ENCODE measurements at places on chromosomes 3 and 15.

DNA sequence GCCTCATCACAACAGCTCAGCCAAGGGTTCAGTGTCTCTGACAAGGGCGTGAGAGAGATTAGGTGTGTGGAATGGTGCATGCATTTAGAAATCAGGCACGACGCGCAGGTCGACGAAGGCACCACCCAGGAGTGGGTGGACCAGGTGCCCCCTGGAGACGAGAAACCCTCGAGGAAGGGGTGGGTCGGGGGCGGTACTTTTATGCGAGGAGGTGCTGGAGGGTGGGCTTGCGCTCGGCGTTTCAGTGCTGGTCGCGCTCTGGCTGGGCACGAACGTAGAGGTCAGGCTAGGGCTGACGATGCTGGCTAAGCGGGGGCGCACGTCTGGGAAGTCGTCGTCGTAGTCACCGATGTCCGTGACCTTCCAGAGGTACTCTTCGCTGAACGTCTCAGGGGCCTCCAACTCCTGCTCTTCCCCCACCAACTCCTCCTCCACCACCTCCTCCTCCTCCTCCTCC lies 393 bp downstream of the ERICH6 start:
- peak overlapping the region; percentile 51 for H3K4me3 ChIP-seq
- no peaks in the 10 kb centered on the region for H3K36me3 ChIP-seq
- peak; percentile 18 for DNase-seq

- H3K27me3 ChIP-seq, result no peaks in the 10 kb centered on the region
- H3K4me3 ChIP-seq, result no peak overlapping the region
- no peaks in the 10 kb centered on the region for H3K4me1 ChIP-seq
- H3K36me3 ChIP-seq, result peaks cover 16% of the 10 kb centered on the region
- no peak for DNase-seq
These were observed 27.4 kb downstream of the TASOR start for GRCh38 chr3:56655709-56656108.

DNA sequence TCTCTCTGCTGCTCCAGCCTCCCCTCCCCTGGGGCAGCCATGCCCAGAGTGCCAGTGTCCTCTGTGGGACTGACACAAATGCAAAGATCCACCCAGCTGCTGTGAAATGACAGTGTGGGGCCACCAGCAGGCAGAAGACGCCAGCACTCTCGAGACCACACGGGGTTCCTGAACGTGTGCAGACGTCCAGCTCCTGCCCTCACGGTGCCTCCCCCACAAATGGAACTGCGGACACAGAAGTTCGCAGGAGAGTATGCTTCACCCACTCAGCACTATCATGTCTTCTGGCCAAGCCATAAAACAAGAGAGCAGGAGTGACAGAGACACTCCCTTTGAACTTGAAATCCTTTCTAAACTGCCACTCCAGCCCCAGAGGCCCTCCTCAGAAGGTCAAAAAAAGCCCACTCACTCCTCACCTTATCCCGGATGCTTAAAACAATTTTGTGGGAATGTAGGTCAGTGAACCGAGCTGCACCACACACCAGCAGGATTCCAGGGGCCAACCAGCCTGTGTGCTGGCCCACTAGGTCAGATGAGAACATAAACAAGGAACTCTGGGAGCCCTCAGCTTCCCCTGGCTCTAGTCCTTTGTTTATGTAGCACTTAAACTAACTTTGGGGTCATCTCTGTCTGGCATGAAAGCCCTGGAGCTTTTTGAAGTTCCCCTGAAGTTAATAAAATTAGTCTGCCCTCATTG lies 112.6 kb downstream of the DNAJB8 start:
- no peak for DNase-seq
- H3K27me3 ChIP-seq, result no peaks in the 10 kb centered on the region

DNA sequence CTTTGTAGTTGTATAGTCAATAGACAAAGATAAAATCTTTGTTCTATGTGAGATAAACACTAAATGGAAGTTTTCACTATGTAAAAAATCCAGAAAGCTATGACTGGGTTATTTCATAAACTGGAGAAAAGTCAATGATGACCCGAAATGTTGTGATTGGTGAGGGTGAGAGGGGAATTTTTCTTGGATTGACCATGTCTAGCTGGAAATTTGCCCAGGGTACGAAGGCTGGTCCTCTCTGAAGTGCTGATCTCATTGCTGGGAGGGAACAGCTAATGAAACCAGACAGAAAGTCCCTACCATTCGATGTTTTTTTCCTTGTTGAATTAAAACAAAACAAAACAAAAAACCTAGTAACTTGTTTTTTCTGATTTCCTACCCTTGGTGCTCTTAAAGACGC lies 14.3 kb downstream of the TPRG1 start:
- H3K4me1 ChIP-seq, result no peaks in the 10 kb centered on the region
- H3K4me3 ChIP-seq, result no peak overlapping the region
- no peaks in the 10 kb centered on the region for H3K27me3 ChIP-seq
- DNase-seq, result no peak
- H3K27ac ChIP-seq, result no peak overlapping the region
- no peaks in the 10 kb centered on the region for H3K36me3 ChIP-seq

GRCh38 chr3:194395778-194396538 lies 3.1 kb downstream of the GP5 start:
- H3K27ac ChIP-seq, result no peak overlapping the region
- H3K4me1 ChIP-seq, result peaks cover 5% of the 10 kb centered on the region
- peak overlapping the region; percentile 33 for H3K4me3 ChIP-seq
- DNase-seq, result no peak

DNA sequence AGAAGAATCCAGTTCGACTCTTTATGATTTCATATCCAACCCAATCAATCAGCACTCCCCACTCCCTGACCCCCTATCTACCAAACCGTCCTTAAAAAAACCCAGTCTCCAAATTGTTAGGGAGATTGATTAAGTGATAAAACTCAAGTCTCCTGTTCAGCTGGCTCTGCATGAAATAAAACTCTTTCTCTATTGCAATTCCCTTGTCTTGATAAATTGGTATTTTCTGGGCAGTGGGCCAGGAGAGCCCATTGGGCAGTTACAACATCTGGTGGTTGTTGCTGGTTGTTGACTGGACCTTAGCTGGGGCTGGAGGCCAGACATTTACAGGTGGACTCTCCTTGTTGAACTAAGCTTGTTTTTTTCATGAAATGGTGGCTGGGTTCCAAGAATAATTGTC lies 642.3 kb downstream of the ROBO2 start:
- H3K36me3 ChIP-seq, result no peaks in the 10 kb centered on the region
- H3K4me3 ChIP-seq, result no peak overlapping the region
- no peaks in the 10 kb centered on the region for H3K4me1 ChIP-seq
- no peaks in the 10 kb centered on the region for H3K27me3 ChIP-seq

GRCh38 chr3:140416666-140417065 lies 261.2 kb upstream of the TRIM42 start:
- H3K36me3 ChIP-seq, result no peaks in the 10 kb centered on the region
- H3K27ac ChIP-seq, result no peak overlapping the region
- no peaks in the 10 kb centered on the region for H3K27me3 ChIP-seq
- DNase-seq, result no peak
- H3K4me3 ChIP-seq, result no peak overlapping the region

- H3K4me3 ChIP-seq, result no peak overlapping the region
- no peak for DNase-seq
- H3K36me3 ChIP-seq, result peaks cover 53% of the 10 kb centered on the region
- H3K27me3 ChIP-seq, result no peaks in the 10 kb centered on the region
- peaks cover 30% of the 10 kb centered on the region for H3K4me1 ChIP-seq
- no peak overlapping the region for H3K27ac ChIP-seq
These were observed 1.5 kb upstream of the RBM15B start for GRCh38 chr3:51389423-51390183.
